ENCODE measurements at places on chromosomes 2 and 18.

GRCh38 chr2:96538487-96539214 is 2.1 kb downstream of the ARID5A start:
- H3K36me3 ChIP-seq: peaks cover 7% of the 10 kb centered on the region
- peak overlapping the region; percentile 97 for H3K4me3 ChIP-seq
- peak; percentile 77 for DNase-seq
- H3K27ac ChIP-seq: peak overlapping the region; percentile 97

- H3K4me1 ChIP-seq: peaks cover 34% of the 10 kb centered on the region
- peak overlapping the region; percentile 94 for H3K4me3 ChIP-seq
- peak overlapping the region; percentile 92 for H3K27ac ChIP-seq
- no peaks in the 10 kb centered on the region for H3K27me3 ChIP-seq
These were observed 750 bp upstream of the RMP24 start for GRCh38 chr18:35971661-35972196.

- no peaks in the 10 kb centered on the region for H3K4me1 ChIP-seq
- H3K27me3 ChIP-seq: peaks cover 3% of the 10 kb centered on the region
- no peak overlapping the region for H3K27ac ChIP-seq
- DNase-seq: no peak
- no peaks in the 10 kb centered on the region for H3K36me3 ChIP-seq
These were observed 71.8 kb upstream of the DAPL1 start for GRCh38 chr2:158723181-158723838.

GRCh38 chr18:41484069-41484468 is 471.0 kb upstream of the PIK3C3 start:
- no peak for DNase-seq
- no peaks in the 10 kb centered on the region for H3K4me1 ChIP-seq
- H3K27ac ChIP-seq: no peak overlapping the region

DNA sequence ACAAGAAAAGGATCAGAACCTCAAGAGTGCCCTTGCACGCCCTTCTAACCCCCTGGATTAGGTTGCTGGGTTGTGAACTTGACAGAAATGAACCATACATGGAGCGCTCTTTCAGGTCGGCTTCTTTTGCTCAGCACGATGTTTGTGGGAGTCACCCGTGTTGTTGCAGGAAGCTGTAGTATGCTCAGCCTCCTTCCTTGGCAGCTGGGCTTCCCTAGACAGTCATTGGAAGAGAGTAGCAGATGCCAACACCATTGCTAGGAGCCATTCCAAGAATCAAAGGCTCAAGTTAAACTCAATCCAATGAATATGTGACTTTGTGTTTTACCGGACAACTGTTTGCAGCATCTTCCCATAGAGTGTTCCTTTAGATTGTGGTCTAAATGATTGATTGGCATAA is 47.0 kb downstream of the RAB12 start:
- no peak for DNase-seq
- H3K4me1 ChIP-seq: peaks cover 2% of the 10 kb centered on the region
- H3K27ac ChIP-seq: no peak overlapping the region
- H3K4me3 ChIP-seq: no peak overlapping the region
- H3K36me3 ChIP-seq: no peaks in the 10 kb centered on the region
- H3K27me3 ChIP-seq: peaks cover 3% of the 10 kb centered on the region

DNA sequence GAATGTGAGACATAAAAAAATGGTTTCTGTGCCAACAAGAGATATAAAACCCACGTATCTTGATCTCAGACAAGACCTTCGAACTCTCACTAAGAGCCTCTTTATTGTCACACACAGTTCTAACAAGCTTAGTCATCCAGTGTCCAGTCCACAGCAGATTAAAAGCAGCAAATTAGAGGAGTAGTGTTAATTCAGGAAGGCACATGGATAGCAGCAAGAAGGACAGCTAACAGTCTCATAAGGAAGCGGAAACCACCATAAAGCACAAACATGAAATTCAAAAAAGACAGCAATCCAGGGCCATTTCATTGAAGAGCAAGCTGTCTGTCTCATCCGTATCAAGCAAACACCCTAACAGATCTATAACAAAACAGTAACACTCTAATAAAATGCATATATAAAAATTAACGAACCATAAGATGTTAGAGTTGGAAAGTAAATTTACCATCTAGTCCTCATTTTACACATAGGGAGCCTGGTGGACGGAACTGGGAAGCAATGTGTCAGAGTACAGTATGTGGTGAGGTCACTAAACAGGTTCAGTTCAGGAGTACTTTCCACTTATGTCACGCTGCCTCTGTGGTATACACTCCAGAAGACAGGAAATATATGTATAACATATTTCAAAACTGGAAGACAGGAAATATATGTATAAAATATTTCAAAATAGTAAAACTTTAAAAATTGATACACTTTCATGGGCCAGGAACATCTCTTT is 18.3 kb downstream of the AAK1 start:
- no peak overlapping the region for H3K4me3 ChIP-seq
- no peaks in the 10 kb centered on the region for H3K36me3 ChIP-seq
- no peak overlapping the region for H3K27ac ChIP-seq
- no peaks in the 10 kb centered on the region for H3K4me1 ChIP-seq
- no peak for DNase-seq

DNA sequence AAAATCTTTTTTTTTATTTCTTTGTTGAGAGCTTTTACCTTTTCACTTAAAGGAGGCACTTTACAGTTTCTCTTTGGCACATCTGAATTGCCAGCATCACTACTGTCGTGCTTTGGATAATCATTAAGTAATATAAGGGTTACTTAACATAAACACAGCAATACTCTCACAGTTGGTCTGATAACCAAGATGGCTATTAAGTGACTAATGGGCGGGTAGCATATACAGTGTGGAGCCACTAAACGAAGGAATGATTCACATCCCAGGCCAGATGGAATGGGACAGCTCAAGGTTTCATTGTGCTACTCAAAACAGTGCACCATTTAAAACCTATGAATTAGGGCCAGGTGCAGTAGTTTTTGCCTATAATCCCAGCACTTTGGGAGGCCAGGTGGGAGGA is 28.1 kb downstream of the USP37 start:
- H3K4me3 ChIP-seq: no peak overlapping the region
- no peaks in the 10 kb centered on the region for H3K27me3 ChIP-seq
- no peak for DNase-seq
- no peak overlapping the region for H3K27ac ChIP-seq
- H3K36me3 ChIP-seq: peaks cover 38% of the 10 kb centered on the region
- H3K4me1 ChIP-seq: no peaks in the 10 kb centered on the region

DNA sequence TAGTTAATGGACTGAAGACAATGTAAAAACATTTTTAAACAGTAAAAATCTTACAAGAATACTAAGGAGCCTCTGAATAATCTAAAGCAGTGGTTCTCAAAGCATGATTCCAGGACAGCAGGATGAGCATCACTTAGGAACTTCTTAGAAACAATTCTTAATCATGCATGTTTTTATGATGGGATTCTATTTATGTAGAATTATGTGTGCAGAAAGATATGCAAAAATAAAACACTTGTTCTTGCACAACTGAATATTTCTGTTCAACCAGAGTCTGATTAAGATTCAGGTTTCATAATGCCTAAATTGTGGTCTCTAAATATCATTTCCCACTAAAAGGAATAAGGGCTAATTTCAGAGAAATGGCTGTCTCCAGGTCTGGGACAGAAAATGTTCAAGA is 69.2 kb upstream of the MTIF2 start:
- no peak overlapping the region for H3K27ac ChIP-seq
- H3K36me3 ChIP-seq: peaks cover 4% of the 10 kb centered on the region
- no peaks in the 10 kb centered on the region for H3K4me1 ChIP-seq
- DNase-seq: no peak
- H3K4me3 ChIP-seq: no peak overlapping the region

GRCh38 chr2:120256651-120257000 is 4.0 kb downstream of the RALB start:
- peaks cover 49% of the 10 kb centered on the region for H3K4me1 ChIP-seq
- no peak for DNase-seq
- H3K36me3 ChIP-seq: peaks cover 25% of the 10 kb centered on the region
- H3K4me3 ChIP-seq: no peak overlapping the region
- H3K27me3 ChIP-seq: no peaks in the 10 kb centered on the region

DNA sequence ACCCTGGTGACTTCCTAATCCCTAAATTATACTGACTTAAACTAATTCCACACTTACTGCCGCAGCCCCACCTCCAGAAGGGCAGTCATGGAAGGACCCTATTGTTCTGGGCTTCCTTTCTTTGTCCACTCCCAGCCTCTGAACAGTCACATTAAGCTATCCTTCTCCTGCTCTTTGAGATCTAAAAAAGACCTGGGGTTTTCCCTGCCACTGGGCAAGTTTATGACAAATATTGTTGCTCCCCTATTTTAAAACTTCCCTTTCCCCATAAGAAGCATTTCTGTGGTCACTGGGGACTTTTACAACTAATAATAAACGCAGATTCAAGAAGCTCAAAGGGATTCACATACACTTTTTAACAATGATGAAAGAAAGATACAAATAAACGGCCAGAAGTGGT is 47.2 kb upstream of the XPO1 start:
- no peak for DNase-seq
- no peak overlapping the region for H3K4me3 ChIP-seq
- H3K27ac ChIP-seq: no peak overlapping the region
- no peaks in the 10 kb centered on the region for H3K36me3 ChIP-seq

GRCh38 chr18:74516271-74517235 is 17.7 kb upstream of the CNDP1 start:
- no peak for DNase-seq
- H3K36me3 ChIP-seq: peaks cover 57% of the 10 kb centered on the region
- no peaks in the 10 kb centered on the region for H3K27me3 ChIP-seq
- H3K4me1 ChIP-seq: peaks cover 9% of the 10 kb centered on the region
- H3K4me3 ChIP-seq: no peak overlapping the region

DNA sequence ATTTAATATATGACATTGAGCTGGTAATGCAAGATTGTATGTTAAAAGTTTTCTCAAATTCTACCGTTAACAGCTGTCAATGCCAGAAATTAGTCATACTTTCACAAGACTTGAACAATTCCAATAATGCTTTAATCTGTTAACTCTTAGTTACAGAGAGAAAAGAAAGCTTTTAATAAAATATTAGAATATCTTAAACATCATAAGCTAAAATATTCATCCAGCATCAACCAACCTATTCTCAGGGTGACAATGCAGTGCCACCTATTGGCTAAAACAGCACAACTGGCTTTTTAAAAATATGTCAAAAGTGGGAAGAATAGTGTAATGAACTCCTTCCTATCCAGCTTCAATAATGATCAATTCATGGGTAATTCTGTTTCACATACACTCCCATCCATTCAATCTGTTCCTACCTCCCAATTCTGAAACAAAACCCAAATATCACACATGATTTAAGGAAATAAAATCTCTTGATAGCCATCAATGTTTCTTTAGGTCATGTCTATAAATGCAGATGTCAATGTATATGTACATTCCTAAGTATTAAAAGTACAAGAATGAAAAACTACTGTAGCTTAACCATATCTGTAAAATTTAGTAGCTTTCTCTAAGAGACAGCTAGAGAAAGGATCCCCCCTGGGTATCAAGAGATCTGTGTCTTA is 79.8 kb upstream of the CCDC141 start:
- peak; percentile 23 for DNase-seq
- H3K4me3 ChIP-seq: no peak overlapping the region
- H3K27ac ChIP-seq: no peak overlapping the region
- peaks cover 2% of the 10 kb centered on the region for H3K4me1 ChIP-seq
- peaks cover 3% of the 10 kb centered on the region for H3K36me3 ChIP-seq

DNA sequence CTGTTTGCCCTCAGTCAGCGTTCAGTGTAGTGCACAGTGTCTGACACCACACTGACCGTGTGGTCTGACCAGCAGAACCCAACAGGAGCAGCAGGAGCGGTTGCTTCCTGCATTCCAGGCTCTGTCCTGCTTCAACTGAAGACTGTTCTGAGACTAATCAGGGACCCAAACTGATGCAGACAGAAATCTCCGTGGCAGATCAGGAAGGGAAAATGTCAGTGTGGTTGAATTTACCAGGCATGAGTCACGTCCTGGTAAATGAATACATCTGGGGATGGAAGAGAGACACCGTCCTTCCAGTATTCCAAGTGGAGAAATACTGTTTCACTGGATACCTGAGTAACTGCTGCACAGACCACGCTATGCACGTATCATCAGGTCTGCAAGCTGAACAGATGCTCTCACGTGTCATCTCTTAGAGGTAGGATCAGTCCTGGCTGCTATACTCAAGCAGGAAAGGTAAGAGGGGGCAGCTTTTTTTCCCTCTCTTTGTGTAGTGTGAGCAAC is 223.6 kb upstream of the EPAS1 start:
- H3K4me3 ChIP-seq: no peak overlapping the region
- H3K36me3 ChIP-seq: peaks cover 13% of the 10 kb centered on the region
- no peaks in the 10 kb centered on the region for H3K27me3 ChIP-seq
- H3K4me1 ChIP-seq: no peaks in the 10 kb centered on the region
- H3K27ac ChIP-seq: no peak overlapping the region
- no peak for DNase-seq

DNA sequence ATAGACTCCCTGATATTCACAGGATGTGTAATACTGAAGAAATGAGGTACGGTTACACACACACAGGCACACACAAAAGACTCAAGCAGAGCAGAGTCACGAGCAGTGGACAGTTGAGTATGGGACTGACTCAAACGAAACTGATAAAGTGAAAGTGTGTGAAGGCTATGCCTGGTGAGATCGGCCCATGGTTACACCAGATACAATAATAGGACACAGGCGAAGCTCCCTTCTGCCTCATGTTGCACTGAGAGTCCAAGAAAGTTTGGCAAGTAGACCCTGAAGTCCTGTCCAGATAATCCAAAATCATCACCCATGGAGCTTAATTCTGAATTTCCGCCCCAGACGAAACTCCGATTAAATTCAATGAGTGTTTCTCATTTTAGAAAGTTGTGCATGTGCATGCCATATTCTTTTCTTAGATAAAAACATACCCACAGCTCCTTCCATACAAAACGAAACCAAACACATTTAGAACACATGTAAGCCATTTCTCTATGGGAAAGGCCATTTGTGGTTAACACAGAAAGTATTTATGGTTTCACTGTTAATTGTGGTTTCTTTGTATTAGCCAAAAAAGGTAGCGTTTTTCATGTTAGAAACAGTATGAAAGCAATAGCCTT is 567.6 kb downstream of the PLCL1 start:
- peak overlapping the region; percentile 49 for H3K4me3 ChIP-seq
- H3K4me1 ChIP-seq: peaks cover 4% of the 10 kb centered on the region
- H3K27ac ChIP-seq: no peak overlapping the region
- no peak for DNase-seq
- no peaks in the 10 kb centered on the region for H3K36me3 ChIP-seq

DNA sequence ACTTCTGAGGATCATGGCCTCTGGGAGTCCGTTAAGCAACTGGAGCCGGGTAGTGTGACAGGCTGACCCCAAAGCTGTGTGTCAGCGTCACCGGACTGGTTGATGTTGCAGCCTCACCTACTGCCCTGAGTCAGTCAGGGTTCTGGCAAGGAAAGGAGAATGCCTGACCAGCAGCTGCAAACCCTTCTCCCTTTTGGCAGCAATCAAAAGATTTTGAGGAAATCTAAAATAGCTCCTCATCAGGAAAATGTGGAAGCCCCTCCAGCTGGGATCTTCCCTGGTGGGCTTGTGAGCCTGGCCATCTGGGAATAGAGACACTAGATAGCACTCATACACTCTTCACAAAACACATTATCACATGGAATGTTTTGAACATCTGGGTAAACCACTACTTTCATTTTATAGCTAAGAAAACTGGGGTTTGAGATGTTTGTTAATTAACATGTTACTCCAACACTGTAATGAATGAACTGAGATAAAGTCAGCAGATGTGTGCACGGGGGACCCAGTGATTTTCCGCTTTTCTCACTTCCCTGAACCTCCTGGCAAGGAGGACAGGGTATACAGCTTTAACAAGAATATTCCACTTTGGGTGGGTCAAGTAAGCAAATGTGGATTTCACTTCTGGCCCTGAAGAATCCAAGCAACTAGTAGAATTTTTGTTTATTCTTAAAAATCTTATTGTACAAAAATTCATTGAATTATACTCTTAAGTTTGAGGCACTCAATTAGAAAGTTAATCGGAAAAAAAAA is 24.7 kb downstream of the CLUL1 start:
- peaks cover 2% of the 10 kb centered on the region for H3K27me3 ChIP-seq
- no peak overlapping the region for H3K27ac ChIP-seq
- H3K4me3 ChIP-seq: no peak overlapping the region
- no peak for DNase-seq
- H3K36me3 ChIP-seq: no peaks in the 10 kb centered on the region
